ENCODE measurements at places on chromosomes 16 and 17.

DNA sequence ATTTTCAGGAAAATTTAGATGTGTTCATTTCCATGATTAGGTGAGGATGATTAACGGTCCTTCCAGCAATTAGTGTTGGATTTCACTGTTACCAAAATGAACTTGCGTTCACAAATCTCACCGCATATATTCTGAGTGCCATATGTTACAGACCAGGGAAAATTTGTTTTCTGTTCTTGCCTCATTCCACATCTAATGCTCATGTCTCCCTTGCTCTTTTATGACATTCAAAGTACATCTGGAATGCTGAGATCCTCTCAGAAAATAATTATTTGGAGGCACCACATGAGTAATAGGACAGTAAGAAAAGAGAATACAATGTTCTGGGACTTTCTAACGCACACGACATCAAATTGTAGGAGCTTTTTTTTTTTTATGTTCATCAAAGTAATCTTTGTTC lies 406.5 kb downstream of the SHISA9 start:
- DNase-seq, result no peak

- DNase-seq, result no peak
Measured at GRCh38 chr17:73325527-73325842, 13.7 kb upstream of the CDC42EP4 start.

- no peak for DNase-seq
Measured at GRCh38 chr17:73541111-73541510, 103.1 kb downstream of the SDK2 start.

- DNase-seq, result no peak
Measured at GRCh38 chr16:30079480-30079879, 3.7 kb downstream of the PPP4C start.

DNA sequence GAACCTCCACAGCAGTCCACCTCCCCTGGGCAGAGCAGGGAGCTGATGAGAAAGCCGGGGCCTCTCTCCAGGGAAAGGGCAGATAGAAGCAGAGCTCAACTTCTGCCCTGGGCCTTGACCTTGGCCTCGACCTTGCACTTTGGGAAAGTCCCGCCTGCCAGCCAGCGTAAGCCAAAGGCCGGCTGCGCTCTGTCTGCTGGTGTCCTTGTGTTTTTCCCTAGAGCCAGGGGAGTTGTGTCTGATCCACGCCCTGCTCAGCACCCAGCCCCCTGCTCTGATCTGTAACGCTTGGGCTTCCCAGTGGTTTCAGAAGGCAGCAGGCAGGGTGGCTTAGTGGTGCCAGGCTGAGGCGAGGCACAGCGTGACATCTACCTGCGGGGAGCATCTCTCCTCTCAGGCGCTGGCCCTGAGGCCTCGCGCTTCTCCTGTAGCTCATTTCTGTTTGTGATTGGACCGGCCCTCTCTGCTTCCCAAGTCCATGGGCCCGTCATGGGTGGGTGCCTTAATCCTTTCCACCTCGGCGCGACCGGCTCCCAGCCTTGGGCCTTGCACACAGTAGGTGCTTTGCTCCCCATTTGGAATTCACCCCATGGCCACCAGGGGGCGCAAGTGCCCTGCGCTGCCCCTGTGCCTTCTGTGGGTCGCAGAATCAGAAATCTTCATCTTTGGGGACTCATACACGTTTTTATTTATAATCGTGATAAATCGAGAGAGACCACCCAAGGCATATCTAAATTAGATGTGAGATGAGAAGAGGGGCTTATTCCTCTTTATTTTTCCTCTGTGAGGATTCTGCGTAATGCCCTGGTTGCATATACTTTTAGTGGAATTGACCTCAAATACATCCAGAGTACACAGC lies 24.2 kb downstream of the SGSH start:
- DNase-seq, result no peak

DNA sequence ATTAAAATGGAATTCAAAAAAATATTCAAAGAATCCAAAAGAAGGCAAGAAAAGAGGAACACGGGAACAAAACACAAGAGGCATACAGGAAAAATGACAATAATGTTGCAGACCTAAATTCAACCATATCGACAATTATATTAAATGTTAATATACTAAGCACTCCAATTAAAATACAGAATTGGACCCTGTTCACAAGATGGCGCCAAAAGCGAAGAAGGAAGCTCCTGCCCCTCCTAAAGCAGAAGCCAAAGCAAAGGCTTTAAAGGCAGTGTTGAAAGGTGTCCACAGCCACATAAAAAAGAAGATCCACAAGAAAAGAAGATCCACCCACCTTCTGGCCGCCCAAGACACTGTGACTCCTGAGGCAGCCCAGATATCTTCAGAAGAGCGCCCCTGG lies 6.3 kb upstream of the XAF1 start:
- DNase-seq, result no peak

- no peak for DNase-seq
Measured at GRCh38 chr17:66441101-66441661, 138.8 kb downstream of the PRKCA start.

GRCh38 chr17:2547176-2547575 lies 35.5 kb upstream of the METTL16 start:
- no peak for DNase-seq

GRCh38 chr17:39212195-39212810 lies 12.2 kb downstream of the RPL19 start:
- DNase-seq, result no peak

GRCh38 chr17:76493505-76494167 lies 7.6 kb downstream of the RHBDF2 start:
- DNase-seq, result peak; percentile 26

DNA sequence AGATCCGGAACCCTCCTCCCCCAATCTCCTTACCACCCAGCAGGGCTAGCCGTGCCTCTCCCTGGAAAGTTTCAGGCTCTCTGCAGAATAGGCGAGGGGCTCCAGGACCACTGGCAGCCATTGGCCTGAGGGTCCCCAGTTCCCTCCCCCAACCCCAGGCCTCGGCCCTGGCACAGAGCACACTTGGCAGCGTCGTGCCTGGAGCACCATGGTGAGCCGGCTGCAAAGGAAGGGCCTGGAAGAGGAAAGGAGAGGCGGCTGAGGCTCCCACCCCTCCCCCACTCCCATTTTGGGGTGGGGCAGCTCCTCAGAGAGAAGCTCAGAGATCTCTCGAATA lies 369 bp upstream of the BTBD17 start:
- no peak for DNase-seq

DNA sequence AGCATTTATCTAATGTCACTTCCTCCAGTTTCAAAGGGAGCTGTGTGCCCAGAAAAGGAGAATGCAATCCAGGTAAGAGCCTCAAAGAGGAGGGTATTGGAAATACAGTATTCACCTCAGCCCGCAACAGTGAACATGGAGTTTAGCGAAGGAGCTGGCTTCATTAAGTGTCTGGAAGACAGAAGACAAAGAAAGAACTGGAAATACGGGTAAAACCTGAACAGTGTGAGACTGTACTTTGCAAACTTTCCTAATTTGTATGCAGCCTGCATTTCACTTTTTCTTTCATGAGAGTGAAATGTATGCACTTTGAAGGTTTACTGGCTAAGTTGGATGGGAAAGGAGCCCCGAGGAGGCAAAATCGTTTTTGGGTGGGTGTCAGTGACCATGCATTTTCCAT lies 478.4 kb downstream of the HS3ST3B1 start:
- DNase-seq, result no peak

- no peak for DNase-seq
Measured at GRCh38 chr16:66741169-66741900, 10.1 kb downstream of the DYNC1LI2 start.

- DNase-seq, result no peak
Measured at GRCh38 chr17:7557775-7558543, 591 bp upstream of the TNFSF13 start.

- no peak for DNase-seq
Measured at GRCh38 chr16:84754353-84754856, 54.6 kb downstream of the USP10 start.

- DNase-seq, result no peak
Measured at GRCh38 chr17:80427366-80428282, 12.7 kb downstream of the ENDOV start.

- no peak for DNase-seq
Measured at GRCh38 chr17:66306446-66306845, 4.0 kb downstream of the PRKCA start.

- no peak for DNase-seq
Measured at GRCh38 chr16:1991135-1991551, 1.4 kb downstream of the SYNGR3 start.

GRCh38 chr17:55144518-55144917 lies 120.2 kb upstream of the HLF start:
- DNase-seq, result no peak

- DNase-seq, result no peak
Measured at GRCh38 chr16:48949636-48950035, 332.0 kb downstream of the CBLN1 start.

- no peak for DNase-seq
Measured at GRCh38 chr17:7709031-7709430, 4.0 kb downstream of the EFNB3 start.

DNA sequence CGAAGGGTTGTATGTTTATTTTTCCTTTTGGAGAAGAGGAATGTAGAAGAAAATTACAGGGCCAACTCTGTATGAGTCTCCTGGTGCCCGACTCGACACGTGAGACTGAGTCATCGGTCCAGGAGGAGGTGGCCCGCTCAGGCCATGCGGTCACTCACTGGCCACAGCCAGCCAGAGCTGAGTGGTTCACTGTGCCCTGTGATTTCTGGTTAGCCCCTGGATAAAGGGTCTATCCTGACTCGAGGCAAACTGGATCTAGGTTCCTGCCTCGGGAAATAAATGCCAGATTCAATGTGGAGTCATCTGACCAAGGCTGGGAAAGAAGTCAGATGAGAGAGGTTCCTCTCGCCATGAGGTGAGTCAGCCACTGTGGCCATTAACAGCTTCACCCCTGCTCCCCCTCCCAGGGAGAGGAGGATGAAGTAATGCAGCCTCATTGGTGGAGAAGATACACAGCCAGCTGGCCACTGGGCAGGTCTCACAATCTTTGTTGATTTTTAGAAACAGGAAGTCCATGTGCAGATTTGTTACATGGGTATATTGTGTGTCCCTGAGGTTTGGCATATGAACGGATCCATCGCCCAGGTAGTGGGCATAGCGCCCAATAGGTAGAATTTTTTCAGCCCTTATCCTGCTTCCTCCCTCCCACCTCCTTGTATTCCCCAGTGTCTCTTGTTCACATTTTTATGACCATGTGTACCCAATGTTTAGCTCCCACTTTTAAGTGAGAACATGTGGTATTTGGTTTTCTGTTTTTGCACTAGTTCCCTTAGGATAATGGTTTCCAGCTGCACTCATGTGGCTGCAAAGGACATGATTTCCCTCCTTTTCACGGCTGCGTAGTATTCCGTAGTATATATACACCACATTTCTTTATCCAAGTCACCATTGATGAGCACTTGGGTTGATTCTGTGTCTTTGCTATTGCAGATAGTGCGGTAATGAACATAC lies 21.7 kb upstream of the USP36 start:
- DNase-seq, result no peak

Data from activated gamma-delta T cell (primary cell).